ENCODE measurements at places on chromosomes 5 and 9.
A peak's percentile ranks its signal among the peaks of the same experiment; 100 is the strongest.

GRCh38 chr9:88949425-88949824 is 41.8 kb upstream of the S1PR3 start:
- DNase-seq = no peak

GRCh38 chr9:127537792-127538191 is 74.3 kb upstream of the STXBP1 start:
- no peak for DNase-seq

DNA sequence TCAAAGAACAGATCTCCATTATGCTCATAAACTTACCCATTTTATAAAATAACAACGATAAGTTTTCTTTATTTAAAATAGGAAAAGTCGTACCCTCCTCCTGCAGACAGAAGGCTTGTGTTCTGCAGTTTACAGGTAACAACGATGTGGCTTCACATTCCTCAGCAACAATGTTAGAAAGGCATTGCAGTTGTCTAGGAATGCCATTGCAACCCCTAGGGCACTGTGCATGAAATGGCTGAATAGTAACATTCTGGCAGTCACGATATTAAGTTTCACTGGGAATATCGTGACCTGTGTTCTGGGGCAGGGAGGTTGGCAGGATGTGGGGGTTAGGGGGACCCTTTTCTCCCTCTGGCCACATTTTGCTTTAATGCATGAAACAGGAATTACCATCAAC is 331.9 kb downstream of the DEPDC1B start:
- no peak for DNase-seq

DNA sequence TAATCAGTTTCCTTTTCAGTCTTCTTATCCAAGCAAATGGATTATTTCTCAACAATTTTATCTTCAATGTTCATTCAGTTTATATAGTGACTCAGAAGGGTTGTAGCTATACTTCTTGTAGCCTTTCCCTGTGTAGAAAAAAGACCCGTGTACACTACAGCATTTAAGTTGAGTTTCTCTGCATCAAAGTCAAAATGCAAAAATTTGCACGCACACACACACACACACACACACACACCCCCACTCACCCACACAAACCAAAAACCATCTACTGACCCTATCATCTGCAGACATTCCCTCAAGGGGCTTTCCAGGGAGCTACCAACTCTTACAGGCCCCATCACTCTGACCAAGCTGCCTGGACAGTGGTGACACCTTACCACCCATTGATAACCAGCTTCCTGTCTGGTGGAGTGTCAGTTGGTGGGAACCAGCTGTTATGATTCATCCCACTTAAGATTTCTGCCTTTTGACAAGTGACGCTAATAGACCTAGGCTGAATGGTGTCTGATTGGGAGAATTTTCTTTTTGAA is 12.2 kb upstream of the ELL2 start:
- DNase-seq = no peak

DNA sequence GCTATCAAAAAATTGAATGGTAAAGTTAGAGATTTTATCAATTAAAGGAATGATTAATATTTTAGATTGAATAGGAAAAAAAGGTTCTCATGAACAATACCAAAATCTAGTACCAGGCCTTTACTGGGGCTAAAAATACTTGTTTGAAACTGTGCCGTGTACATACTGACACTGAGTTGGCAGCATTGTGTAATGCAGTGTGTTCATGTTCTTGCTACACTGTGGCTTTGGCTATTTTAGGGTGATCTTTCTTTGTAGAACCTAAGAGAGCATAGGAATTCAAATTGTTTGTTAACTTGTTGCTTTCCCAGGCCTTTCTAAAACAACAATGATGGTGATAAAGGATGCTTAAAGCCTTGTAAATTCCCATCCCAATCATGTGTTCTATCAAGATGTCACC is 80.9 kb downstream of the KIF4B start:
- no peak for DNase-seq

DNA sequence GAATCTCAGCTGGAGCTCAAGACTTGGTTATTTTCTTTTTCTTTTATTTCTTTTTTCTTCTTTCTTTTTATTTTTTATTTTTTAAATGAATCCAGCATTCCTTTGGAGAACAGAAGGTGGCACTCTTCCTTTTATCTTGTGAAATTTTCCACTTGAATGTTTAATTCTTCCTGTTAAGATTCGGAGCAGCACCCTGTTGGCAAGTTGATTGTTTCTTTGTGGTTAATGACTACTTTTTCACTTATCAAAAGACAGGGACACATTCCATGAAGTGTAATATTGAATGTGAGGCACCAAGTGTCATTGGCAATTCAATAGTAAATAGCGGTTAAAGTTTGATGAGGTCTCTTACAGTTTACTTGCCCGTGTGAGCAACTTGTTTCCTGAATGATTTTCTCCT is 240.5 kb upstream of the CHD1 start:
- DNase-seq = no peak

- DNase-seq = no peak
Measured at GRCh38 chr5:127870914-127871313, 167.7 kb downstream of the CCDC192 start.

GRCh38 chr9:91141407-91141965 is 220.2 kb downstream of the AUH start:
- DNase-seq = no peak

DNA sequence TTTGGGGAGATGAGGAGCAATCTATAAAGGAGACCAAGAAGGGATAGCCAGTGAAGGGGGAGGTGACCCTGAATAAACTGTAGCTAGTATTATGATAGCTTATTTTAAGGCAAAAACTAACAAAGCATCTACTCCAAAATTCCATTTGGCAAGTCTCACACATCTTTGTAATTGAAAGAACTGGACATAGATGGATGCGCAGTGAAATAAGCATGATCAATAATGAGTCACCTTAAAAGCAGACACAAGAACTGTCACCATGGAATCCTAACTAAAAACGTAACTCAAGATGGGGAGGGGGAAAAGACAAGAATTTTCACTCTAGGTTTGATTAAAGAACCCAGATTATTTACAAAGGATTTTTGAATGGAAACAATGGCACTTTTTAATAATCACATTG is 164.5 kb downstream of the MED27 start:
- DNase-seq = no peak

GRCh38 chr5:53257806-53258373 is 148.3 kb upstream of the MOCS2 start:
- DNase-seq = no peak

DNA sequence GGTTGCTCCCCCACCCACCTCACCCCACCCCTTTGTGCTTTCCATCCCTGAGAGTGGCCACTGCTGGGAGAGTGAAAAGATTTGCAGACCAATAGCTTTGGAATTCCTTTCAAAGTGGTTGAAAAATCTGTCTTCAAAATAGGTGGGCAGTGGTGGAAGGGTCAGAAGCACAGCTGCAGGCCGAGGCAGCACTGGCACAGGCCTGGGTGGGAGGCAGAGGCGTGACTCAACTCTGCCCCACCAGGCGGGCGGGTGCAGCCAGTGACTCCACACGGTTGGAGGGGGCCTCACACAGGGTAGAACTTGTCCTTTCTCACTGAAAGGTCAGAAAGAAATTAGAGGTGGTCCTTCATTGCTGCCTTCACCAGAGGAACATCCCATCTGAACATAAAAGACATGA is 214.9 kb upstream of the TBCA start:
- DNase-seq = no peak

- DNase-seq = no peak
Measured at GRCh38 chr9:122378236-122378635, 7.4 kb downstream of the PTGS1 start.

- no peak for DNase-seq
Measured at GRCh38 chr5:150181766-150182545, 7.9 kb upstream of the SLC6A7 start.

- peak; percentile 54 for DNase-seq
Measured at GRCh38 chr9:135888766-135889394, 18.5 kb downstream of the CAMSAP1 start.

DNA sequence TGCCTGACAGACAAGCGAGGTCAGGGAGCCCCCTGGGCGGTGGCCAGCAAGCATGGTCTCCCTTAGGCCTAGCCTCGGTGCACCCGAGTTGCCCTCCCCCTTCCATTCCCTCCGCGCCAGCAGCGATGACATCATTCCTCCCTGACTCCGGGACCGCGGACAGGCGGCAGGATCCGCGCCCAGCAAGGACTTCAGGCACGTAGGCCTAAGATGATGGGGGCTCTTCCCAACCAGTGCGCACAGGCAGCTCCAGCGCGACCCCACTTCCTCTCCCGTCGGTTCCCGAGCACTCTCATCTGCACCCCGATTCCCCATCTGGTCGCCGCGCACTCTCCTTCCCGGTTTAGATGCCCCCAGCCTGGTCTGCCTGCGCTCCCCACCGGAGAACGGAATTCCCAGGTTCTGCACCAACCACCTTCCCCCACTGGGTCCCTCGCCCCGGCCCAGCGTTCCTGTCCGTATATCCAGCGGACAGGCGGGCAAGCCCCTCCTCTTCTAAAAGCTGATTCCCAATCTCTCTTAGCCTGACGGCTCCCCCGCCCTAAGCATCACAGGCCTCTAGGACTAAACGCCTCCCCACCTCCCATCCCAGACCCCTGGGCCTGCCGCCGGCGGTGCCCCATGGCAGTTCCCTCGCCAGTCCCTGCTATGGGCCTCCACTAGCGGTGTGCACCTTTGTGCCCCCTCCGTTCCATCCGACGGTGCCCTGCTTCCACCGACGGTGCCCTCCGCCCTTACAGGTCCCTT is 931 bp downstream of the FAM219A start:
- peak; percentile 73 for DNase-seq

- no peak for DNase-seq
Measured at GRCh38 chr9:114799925-114800324, 5.9 kb downstream of the TNFSF15 start.

DNA sequence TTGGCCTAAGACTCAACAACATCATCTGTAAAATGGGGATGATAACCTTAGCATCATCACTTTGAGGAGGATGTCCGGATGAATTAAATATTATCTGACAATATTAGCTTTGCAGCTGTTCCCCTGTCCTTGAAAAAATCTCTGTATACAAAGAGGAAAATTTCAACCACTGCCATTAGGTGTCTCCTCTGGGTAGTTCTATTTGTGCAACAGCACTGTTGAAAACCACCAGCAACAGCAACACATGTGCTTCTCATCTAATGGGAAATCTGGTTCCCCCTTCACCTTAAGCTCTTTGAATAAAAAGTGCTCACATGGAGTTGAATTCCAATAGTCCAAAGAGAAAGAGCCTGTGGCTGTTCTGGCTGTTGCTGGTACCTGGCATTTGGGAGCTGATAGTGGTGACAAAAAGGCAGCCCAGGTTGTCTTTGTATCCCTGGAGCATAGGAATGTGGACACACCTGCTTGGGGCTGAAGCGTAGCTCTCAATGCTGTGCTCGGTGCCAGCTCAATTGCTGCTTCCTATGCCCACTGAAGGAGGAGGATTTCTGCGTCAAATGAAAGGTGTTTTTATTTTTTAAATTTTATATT is 322.1 kb upstream of the MSX2 start:
- DNase-seq = no peak

- DNase-seq = no peak
Measured at GRCh38 chr9:27571011-27571410, 2.3 kb downstream of the C9orf72 start.

GRCh38 chr9:91949392-91949945 is 559 bp downstream of the ROR2 start:
- DNase-seq = no peak

GRCh38 chr5:177472460-177473442 is 683 bp downstream of the DBN1 start:
- peak; percentile 89 for DNase-seq

GRCh38 chr9:70635790-70636189 is 221.3 kb upstream of the KLF9 start:
- DNase-seq = no peak

DNA sequence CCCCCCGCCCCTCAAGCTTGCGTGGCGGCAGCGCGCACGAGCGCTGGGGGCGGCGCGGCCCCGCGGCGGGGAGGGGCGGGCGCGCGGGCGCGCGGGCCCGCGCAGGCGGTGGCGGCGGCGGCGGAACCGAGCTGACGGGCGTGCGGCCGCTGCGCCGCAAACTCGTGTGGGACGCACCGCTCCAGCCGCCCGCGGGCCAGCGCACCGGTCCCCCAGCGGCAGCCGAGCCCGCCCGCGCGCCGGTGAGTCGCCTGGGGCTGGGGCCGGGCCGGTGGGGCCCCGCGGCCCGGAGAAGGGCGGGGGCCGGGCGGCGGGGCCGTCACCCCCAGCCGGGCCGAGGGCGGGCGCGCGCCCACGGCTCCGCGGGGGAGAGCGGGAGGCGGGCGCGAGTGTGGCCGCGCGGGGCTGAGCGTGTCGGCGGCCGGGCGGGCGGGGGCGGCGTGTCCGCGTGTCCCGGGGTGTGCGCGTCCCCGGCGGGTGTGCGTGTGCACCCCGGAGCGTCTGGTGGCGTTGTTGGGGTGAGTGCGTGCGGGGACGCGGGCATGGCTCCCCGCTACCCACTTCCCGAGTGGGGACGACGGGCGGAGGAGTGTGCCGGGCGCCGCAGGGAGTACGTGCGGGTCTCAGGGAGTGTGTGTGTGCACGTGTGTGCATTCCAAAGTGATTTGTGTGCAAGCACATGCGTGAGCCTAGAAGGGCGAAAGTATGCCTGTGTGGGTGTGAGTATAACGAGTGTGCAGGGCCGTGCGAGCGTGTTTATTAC is at the start of gene NEK6:
TSS of gene NEK6 (plus strand) at position 106 of the 763 bp plus-strand sequence. CDS start 44,016 bp downstream, outside the sequence.
- peak; percentile 76 for DNase-seq

GRCh38 chr9:115225459-115226116 is 107.6 kb upstream of the TNC start:
- no peak for DNase-seq

GRCh38 chr9:91885746-91886413 is 64.1 kb downstream of the ROR2 start:
- DNase-seq = no peak

DNA sequence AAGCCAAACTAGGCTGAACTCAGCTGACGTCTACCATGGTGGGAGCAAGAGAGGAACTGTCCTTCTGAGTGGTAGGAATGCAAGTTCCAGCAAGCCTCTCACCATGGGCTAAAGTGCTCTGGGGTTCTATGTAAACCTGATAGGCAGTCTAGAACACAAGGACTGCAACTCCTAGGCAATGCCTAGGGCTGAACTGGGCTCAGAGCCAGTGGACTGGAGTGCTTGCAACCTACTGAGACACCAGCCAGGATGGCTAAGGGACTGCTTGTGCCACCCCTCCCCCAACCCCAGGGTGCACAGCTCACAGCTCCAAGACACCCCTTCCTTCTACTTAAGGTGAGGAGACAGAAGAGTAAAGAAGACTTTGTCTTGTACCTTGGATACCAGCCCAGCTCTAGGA is 12.1 kb upstream of the RCL1 start:
- no peak for DNase-seq

DNA sequence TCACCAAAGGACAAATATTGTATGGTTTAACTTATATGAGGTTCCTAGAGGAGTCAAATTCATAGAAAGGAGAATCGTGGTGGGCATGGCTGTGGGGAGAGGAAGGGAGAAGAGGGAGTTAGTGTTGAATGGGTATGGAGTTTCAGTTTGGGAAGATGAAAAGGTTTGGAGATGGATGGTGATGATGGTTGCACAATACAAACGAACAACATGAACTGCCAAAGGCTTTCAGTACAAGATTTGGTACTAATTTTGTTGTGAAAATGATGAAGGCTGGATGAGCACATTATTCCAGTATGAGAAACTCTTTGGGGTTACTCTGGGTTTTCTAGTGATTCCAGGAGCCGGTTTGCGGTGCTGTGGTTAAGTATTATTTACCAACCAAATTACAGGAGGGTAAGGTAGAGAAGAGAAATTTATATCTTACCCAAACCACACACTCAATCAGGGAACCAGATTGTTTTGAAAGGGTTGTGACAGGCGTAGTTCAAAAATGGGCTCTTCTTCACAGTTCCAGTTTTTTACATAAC is 112.0 kb upstream of the TBC1D2 start:
- DNase-seq = no peak

Measured in activated CD8-positive, alpha-beta memory T cell treated with anti-CD3 and anti-CD28 coated beads for 24 hours (primary cell).